ENCODE measurements at places on chromosomes 11 and 22.

- no peak for DNase-seq
Measured at GRCh38 chr11:64758330-64759079, 1.3 kb downstream of the PYGM start.

- DNase-seq, result no peak
Measured at GRCh38 chr11:66840317-66841091, 2.7 kb upstream of the RCE1 start.

DNA sequence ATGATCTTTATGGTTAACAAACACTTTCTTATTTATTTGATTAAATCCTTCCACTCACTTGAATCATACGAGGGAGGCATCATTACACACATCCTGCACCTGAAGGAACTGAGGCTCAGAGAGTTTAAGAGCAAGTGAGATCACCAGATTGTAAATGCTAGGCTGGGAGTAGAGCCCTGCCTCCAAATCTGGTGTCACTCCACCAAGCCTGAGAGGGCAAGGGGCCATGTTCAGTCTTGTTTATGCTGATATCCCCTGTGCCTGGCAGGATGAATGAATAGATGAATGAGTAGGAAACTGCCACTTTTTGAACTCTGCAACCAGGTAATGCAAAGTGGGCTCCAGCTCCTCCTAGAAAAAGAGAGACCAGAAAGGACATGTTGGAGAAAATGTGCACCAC, 59.1 kb downstream of the RASSF10 start:
- no peak for DNase-seq

- DNase-seq, result no peak
Measured at GRCh38 chr11:11769362-11769761, 72.4 kb upstream of the USP47 start.

DNA sequence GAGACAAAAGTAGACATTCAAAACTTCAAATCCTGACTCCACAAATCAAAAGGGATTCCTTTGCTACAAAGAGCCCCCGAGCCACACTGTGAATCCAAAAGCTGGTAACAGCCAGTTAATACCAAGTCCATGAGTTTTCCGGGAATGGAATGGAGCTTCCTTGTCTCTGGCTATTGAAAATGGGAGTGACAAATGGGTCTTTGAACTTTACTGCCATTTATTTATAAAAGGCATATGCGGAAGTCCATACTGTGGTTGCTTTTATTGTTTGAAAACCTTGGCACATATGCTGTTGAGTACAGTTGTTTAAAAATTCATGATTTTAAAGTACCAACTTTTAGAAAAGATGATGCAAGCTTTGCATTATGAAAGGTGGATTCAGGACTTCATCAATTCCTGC, 206.2 kb upstream of the NARS2 start:
- no peak for DNase-seq

GRCh38 chr11:125222494-125222893, 57.9 kb downstream of the PKNOX2 start:
- DNase-seq, result no peak

DNA sequence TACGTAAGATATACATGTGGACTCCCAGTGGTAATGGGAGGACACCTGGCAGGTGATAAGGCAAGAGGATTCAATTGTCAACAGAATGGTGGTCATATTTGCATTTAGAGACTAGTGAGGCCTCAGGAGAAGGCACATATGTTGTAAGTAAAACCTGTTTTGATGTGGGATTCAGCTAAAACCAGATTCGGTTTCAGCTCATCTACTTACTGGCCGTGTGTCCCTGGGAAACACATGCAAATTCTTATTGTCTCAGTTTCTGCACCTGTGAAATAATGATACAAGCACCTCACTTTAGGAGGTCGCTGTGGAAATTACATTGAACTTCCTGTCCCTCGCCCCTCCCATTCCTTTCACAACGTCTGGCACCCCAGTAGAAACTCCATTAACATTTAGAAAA, 78.9 kb upstream of the FIBIN start:
- no peak for DNase-seq

GRCh38 chr11:77402218-77402556, 71.7 kb downstream of the PAK1 start:
- no peak for DNase-seq

GRCh38 chr11:71488681-71489270, 35.8 kb downstream of the NADSYN1 start:
- no peak for DNase-seq

- peak; percentile 37 for DNase-seq
Measured at GRCh38 chr11:110317516-110317932, 21.1 kb upstream of the RDX start.

DNA sequence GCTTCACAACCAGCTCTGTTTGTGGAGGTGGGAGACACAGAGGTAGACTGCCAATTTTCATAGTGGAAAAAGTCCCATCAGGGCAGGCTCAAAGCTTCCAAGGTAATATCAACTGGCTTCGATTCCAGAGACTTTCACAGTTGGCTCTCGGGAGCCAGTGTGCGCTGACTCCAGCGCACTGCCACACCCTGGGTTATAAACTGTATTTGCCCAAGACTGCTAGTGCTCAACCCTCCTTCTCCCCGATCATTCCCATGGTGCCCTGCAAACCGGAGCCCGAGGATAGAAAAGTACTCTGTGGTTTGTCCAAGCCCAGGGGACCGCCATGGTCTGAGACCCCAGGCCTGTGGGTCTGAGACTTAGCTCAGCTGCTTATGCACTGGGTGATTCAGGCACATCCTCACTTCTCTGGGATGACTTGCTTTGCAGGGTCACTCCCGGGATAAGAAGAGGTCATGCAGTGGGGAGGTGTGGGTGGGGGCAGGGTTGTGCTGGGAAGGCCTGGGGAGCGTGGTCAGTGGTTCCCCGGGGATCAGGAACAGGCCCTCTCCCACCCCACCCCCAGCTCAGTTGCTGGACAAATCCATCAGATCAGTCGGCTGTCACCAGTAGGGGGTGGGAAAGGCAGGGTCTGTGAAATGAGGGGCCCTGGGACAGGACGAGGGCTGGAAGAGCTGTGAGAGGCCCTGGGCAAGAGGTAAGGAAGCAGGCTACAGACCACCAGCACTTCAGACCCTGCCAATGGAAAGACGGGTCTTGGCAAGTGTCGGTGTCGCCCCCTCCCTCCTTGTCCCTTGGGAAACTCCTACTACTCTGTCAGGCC, 26.7 kb upstream of the PICK1 start:
- DNase-seq, result no peak

DNA sequence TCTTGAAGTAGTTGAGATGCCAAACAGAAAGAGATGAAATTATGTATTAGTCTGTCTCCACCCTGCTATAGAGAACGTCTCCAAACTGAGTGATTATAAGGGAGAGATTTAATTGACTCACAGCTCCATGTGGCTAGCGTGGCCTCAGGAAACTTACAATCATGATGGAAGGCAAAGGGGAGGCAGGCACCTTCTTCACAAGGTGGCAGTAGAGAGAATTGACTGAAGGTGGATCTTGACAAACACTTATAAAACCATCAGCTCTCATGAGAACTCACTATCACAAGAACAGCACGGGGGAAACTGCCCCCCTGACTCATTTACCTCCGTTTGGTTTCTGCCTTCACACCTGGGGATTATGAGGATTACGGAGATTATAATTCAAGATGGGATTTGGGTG, 794.0 kb downstream of the CNTN5 start:
- DNase-seq, result no peak

- DNase-seq, result no peak
Measured at GRCh38 chr22:21624120-21624879, 5.5 kb downstream of the YDJC start.

GRCh38 chr11:128424851-128425285, 162.5 kb downstream of the ETS1 start:
- DNase-seq, result no peak

DNA sequence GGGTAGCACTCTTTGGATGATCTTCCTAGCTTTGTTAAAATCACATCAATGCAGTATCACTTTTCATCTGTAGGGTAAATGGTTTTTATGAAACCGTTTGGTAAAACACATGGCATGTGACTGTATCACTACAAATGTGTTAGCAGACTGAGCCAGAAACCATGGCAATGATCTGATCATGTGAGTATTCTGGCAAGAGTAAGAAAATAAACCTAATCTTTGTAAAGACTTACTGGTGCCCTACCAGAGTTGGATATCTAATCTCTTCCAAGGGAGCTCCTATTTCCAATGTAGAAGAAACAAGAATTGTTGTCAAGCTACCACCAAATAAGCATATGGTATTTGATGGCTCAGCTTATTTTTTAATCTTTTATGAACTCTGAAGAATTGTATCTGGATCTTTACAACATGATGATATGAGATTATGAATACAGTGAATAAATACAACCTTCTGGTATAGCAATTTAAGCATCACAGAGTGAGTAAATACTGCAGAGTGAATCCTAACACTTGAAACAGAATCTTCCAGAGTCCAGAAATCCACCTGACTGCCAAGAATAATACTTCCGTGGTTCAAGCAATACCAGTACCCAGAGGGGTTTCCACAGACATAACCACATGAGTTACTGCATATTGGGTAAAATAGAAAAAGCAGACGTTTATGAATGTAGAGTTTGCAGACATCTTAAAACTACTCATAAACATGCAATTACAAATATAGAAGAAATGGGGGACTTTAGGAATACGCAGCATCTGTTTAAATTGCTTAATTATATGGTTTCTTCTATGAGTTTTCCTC, 238.8 kb downstream of the TTC28 start:
- DNase-seq, result no peak

DNA sequence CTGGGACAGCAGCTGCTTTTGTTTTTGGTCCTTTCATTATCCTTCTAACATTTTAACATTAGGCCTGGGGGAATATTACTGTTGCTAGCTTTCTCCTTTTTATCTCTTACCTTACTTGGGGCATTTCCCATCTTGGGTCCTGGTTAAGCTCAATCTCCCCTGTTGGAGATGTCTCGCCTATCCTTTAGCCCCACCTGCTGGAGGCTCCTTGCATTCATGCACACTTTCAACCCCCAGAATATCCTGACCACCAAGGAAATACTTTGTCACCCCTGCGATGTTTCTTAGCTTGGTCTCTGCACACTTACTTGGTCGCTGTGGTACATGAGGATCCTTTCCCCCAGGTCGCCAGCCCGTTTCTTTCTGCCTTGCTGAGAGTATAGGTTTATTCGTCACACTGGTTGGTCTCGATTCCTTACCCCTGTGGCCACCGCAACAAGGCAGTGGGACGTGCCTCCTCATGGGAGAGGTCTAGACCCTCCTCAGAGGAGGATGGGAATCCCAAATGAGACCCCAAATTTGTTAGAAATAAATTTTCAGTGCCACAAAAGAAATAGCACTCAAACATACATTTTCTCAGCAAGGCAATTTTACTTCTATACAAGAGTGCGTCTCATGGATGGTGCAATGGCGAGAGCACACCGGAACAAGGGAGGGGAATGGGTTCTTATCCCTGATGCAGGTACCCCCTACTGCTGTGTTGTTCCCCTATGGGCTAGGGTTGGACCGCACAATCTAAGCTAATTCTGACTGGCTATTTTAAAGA, 5.4 kb upstream of the TXN2 start:
- no peak for DNase-seq

DNA sequence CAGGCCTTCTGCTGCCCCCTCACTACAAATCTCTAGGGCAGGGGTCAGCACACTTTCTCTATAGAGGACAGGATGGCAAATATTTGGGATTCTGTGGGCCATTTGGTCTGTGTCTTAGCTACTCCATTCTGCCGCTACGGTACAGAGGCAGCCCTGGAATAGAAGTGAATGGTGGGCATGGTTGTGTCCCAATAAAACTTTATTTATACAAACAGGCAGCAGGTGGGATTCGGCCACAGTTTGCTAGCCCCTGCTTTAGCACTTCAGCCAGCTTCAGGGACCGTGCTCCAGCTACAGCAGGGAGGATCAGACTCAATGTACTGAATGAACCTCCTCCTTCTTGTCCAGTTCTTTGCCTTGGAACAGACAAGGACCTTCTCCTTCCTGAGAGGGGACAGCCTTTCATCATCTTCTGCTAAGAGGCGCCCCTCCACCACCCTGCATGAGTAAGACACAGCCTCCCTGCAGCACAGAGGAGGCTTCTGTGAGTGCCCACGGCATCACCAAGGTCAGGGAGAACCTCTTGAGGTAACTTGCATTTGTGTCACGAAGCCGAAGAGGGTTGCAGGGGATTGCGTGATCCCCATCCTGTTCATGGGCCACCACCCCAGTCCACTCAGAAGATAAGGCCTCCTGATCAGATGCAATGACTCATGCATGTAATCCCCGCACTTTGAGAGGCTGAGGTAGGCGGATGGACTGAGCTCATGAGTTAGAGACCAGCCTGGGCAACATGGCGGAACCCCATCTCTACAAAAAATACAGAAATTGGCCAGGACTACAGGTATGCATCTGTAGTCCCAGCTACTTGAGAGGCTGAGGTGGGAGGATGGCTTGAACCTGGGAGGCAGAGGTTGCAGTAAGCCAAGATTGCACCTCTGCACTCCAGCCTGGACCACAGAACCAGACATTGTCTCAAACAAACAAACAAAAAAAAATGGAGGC, 4.6 kb downstream of the C11orf24 start:
- no peak for DNase-seq

DNA sequence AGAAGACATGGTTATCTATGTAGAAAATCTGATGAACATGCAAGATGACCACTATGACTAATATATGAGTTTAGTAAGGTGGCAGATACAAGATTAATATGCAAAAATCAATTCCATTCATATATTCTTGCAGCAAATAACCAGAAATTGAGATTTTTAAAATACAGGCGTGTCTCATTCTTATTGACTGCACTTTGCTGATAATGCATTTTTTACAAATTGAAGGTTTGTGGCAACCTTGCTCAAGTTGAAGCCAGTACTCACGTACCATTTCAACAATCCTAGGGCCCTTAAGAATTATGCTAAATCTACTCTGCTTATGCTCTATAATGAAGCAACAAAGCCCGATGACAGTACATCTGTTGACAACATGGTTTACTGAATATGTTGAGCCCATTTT, 104.6 kb downstream of the KCNQ1OT1 start:
- DNase-seq, result no peak

DNA sequence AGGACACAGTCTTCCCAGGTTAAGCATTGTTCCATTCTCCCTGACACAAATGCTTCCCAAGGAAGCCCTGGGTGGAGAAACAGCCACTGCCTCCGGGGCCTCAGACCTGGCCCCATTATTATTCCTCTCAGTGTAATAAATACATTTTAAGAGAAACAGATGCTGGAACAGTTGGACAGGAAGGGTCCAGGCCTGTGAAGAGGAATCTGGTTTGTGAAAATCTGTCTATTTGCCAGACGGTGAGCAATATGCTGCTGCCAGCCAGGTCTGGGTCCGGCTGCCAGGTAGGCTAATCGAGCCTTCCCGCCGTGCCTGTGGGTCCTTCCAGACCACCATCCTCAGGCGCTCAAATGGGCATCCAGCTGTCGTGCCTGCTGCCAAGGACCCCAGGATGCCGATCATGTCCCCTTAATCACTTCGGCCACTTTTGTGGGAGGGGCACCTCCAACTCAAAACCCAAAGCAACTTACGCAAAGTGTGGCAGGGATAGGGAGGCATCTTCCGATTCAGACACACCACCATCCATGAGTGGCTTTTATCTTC, 528.4 kb downstream of the MIAT start:
- DNase-seq, result no peak

- DNase-seq, result no peak
Measured at GRCh38 chr11:10441652-10442503, 13.2 kb upstream of the AMPD3 start.

DNA sequence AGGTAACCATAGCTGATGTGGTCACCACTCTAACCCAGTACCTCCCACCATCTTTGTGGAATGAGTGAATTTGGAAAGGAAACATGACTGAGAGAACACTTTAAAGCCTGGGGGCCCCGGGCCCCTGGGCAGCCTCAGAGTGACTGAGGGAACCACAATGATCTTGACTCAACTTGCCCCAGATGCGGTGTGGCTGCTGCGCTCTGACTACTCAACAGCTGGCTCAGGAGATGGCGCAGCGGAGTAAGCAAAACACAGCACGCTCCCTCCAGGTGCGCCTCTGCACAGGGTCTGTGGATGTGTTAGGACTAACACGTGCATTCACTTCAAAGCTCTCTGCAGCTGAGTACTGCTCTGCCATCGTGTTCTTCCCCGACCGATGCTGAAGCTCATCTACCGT, 5.9 kb downstream of the RNF215 start:
- DNase-seq, result no peak
